Sciatic nerve (tissue), 2 donors: ENCODE measurements at places on chromosomes 12 and 14. TPM values are rescaled to one million over a fixed set of nuclear protein-coding genes. Genes with fewer than 3 reads are reported as not detected.

The GPN3 gene
- 18.7 TPM for total RNA-seq

The KLRG1 gene
- 4.5 TPM for total RNA-seq

The ASIC1 gene
- total RNA-seq = 5.5 TPM

The CEBPE gene
- total RNA-seq = 0.31 TPM

The CRIP1 gene
- 112 TPM for total RNA-seq

The CACNA1C gene
- total RNA-seq = 9.0 TPM

The GRIP1 gene
- 2.5 TPM for total RNA-seq

GRCh38 chr12:106945261-106945851 lies 10.4 kb upstream of the TMEM263 start:
- no peak for DNase-seq

- no peak for DNase-seq
These were observed 120.0 kb downstream of the KCNA5 start for GRCh38 chr12:5163661-5164060.

GRCh38 chr12:19932413-19932812 lies 435.9 kb upstream of the PDE3A start:
- DNase-seq = no peak

DNA sequence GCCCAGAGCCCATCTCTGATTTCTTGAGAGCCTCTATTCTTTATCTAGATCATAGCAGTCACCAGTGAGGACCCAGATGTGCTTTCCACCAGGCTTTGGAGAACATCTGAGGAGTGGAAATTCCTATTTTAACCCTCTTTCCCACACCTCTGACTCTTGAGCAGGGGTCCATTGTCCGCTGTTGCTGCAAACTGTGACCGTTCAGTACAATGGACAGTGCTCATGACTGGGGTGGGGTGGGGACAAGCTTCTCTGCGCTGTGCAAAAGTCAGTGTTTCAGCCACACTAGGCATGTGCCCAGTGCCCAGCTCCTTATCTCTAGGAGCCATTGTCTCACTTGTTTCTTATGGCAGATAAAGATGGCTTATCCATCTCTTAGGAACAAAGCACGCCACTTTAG lies 16.9 kb upstream of the KRT7 start:
- DNase-seq = no peak

- no peak for DNase-seq
These were observed 15.1 kb upstream of the AMN start for GRCh38 chr14:102907303-102907844.

DNA sequence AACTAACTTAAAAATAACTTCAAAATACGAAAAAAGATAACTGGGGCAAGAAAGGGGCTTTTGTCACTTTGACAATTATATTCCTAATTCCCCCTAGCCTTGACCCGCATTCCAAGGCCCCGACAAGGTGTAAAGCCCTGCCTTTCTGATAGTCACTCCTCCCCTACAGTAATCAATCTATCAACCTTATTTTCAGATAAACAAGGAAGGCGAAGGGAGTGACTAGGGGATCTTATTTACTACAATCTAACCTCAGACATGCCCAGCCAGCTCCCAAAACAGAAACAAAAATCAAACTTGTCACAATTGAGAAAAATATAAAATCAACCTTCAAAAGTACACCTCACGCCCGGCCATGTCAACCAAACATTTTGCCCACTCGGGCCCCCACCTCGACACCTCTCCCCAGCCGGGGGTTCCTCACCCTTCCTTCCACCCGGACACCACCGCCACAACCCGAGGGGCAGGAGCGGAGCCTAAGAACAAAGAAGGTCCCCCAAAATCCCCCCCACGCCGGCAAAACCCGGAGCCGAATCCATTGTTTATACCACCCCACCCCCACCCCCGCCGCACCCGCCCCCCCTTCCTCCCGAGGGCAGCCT lies 562 bp downstream of the ZFYVE1 start:
- DNase-seq = peak; percentile 66

DNA sequence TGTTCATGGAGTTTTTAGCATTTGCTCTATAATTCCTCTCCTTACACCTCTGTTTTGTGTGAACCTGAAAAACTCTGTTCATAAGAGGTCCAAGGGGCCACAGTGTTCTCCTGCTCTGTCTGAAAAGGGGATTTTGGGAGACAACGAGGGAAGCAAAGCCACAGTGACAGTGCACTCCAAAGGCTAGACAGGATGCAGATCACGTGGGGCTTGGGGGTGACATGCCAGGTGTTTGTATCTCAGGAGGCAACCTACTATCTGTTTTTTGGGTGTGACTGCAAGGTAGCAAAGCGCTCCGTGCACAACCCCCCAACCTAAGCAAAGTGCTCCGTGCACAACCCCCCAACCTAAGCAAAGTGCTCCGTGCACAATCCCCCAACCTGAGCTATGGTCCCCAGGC lies 5.1 kb upstream of the CHD4 start:
- DNase-seq = no peak

DNA sequence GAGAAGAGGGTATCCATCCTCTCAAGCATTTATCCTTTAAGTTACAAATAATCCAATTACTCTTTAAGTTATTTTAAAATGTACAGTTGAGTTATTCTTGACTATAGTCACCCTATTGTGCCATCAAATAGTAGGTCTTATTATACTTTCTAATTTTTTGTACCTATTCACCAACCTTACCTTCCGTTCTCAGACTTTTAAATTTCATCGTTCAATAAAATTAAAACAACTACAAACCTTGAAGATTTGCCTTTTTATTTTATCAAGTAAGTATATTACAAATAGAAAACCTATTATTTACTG lies 972 bp upstream of the DCTN2 start:
- no peak for DNase-seq

- DNase-seq = no peak
These were observed 303.5 kb upstream of the RTL1 start for GRCh38 chr14:101207041-101207440.

DNA sequence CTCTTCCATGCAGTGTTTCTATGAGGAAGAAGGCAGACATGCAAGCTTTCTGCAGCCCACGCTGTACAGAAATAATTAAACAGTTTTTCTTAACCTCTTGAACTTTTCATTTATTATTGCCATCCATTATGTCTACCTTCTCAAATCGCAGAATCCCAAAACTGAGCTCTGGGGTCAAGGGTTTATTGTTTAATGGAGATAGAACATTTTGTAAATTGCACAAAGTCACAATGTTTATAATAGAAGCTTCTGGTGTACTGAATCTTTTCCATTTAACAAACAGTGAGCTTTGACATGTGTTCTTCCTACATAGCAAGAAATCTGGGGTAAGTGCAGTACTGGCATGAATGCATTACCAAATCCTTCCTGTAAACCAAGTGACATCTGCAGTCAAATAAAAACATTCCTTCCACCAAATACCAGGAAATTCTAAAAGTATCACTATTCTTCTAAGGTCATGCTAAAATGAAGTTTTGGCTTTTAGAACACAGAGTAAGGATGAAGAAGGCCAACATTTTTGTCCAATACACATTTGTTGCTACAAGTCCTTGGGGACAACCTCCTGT lies 385.3 kb upstream of the DDHD1 start:
- DNase-seq = no peak

DNA sequence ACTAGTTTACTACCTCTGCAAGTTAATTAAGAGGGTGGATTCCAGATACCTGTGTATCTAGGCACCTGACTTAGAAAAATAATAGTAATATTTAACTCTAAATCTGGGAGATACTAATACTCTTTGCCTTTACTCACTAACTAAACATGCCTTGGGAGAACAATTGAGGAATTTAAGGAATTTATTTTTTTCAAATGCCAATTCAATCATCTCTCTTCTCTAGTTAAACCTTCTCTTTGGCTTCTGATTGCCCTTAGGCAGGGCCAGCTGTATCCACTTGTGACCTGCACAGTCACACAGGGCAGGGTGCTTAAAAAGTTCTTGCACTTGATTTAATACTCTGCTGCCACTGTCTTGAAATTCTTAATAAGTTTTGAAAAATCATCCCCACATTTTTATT lies 142.4 kb downstream of the PLCZ1 start:
- DNase-seq = no peak

- DNase-seq = no peak
These were observed 19.8 kb upstream of the SLC5A8 start for GRCh38 chr12:101229841-101230241.

GRCh38 chr14:64363265-64363846 lies 24.8 kb upstream of the MTHFD1 start:
- no peak for DNase-seq

DNA sequence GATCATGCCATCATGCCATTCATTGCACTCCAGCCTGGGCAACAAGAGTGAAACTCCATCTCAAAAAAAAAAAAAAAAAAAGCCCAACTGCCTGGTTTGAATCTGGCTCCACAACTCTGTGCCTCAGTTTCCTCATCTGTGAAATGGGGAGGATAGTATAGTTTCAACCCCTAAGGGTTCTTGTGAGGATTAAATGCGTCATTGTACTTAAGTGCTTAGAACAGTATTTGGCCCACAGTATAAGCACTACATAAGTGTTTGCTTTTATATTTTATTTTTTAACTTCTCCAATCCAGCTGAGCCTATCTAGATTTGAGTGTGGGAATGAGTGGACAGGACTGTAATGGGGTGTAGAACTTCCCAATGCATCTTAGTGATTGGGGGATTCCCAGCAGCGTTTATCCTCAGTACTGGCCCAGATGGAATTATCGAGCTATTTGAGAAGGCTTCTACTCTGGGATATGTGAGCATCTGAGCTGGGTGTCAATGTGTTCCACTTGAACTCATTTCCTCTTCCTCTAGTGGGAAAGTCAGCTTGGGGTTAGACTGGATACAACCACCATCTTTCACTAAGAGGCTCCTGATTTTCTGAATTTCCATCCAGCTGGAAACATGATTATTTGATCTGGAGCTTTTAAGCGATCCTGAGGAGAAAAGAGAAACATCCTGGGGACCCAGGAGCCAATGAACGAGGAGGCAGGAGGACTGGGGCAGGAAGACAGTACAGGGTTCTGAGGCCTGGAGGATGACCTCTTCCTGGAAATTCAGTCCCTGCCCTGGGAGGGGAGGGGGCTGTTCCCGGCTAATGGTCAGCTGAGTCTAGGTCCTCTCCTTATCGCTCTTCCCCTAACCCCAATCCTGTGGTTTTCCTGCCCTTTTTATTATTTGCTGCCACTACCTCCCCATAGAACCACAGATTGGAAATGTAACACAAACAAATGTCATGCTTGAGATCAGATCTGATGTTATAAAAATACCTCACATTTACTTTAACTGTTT lies 9.3 kb upstream of the ESPL1 start:
- no peak for DNase-seq

DNA sequence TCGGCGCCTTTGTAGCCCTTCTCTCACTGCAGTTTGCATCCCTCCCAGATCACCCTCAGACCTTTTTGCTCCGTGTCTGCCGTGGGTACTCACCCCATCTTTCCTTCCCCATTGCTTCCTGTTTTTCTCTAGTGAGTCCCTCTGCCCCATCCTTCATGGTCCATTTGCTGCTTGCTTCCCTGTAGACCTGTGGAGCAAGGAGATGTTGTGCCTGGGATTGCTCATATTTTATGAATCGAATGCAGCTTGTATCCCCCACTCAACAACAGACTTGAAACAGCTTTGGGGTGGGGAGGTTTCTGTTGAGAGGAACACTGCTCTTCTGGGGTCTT lies 661 bp downstream of the DENR start:
- no peak for DNase-seq

DNA sequence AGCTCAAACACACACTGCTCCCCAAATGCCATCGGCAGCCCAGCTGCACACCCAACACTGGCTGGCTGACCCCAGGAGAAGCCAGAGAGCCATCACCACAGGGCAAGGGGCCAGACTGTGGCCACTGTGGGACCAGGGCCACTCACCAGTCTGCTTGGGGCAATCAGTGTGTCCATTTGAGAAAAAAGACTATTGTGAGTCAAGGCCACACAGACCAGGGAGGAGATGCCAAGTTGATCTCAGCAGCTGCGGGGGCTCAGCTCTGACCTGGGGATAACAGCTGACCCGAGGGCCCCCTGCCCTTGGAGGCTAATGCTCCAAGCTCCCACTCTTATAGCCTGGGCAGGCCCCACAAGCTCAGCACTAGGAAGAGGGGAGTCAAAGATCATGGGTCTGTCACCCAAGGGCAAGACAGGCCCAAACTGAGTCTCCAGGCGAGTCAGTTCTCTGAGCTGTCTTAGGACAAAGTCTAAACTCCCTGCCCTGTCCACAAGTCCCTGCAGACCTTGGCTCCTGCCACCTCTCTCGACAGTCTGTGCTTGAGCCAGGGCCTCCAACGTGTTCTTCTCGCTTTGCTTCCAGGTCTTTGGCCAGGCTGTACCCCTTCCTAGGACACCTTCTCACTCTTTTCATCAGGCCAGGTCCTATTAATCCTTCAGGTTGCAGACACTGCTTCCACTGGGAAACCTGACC lies 30.1 kb upstream of the PNMA1 start:
- DNase-seq = no peak

GRCh38 chr12:118456741-118457140 lies 80.4 kb downstream of the SUDS3 start:
- no peak for DNase-seq

DNA sequence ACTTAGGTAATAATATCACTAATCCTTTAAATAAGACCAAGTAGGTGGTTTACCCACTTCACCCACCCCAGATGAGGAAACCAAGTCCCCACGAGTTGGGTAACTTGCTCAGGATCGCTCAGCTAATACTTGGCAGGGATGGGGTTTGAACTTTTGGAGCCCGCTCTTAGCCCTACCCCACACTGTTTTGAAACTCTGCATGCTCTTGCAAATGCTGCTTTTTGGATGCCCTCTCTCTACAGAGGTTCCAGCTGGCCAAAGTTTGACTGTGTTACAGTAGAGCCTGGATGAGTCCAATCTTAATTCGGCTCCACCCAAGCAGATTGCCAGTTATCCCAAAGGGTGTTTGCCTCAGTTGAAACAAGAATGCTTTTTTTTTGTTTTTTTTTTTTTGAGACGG lies 6.8 kb downstream of the PLEKHG3 start:
- no peak for DNase-seq

GRCh38 chr12:117732761-117733548 lies 235.8 kb downstream of the KSR2 start:
- DNase-seq = no peak

- no peak for DNase-seq
These were observed 18.3 kb upstream of the VASH1 start for GRCh38 chr14:76742966-76743365.

DNA sequence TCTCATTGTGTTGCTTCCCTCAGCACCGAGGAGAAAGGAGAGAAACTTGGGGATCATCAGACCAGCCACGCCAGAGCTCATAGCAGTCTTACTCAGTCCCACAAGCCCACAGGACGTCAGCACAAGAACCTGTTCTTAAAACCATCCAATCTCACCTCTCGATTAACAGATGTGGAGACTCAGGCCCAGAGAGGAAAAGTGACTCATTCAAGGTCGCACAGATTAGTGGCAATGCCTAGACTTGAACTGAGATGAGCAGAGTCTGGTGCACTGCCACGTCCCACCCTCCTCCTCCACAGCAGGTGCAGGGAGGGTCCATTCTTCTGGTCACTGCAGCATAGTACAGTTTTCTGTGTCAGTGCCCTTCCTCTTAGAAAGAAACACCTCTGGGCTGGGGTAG lies 154.9 kb upstream of the PZP start:
- no peak for DNase-seq
